ENCODE measurements at places on chromosomes 5 and 9.

DNA sequence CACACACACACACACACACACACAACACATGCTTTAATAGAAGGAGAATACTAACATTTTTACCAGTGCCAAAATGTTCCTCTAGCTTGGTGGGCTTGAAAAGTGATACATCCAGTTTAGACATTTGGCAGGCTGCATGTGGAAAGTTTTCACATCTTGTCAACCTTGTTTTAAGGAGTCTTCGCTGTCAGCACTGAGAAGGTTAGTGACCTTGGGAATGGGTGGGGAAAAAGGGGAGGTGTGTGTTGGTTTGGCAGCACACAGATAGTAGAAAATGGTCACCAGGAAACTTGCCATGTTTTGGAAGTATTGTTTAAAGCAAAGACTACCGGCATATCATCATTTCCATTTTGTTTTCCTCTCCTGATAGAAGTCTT, 346.5 kb upstream of the ADAMTSL1 start:
- no peak for DNase-seq

DNA sequence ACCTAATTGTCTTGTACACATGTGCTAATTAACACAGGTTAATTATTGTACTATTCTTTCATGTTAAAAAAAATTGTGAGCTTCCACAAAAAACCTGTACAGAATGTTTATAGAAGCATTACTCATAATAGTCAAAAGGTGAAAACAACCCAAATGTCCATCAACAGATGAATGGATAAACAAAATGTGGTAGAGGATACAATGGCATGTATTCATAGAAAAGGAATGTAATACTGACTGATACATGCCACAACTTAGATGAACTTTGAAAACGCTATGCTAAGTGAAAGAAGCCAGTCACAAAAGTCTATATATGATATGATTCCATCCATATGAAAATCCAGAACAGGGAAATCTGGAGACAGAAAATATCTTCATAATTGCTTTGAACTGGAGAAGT, 25.6 kb downstream of the RRAGA start:
- DNase-seq = no peak

DNA sequence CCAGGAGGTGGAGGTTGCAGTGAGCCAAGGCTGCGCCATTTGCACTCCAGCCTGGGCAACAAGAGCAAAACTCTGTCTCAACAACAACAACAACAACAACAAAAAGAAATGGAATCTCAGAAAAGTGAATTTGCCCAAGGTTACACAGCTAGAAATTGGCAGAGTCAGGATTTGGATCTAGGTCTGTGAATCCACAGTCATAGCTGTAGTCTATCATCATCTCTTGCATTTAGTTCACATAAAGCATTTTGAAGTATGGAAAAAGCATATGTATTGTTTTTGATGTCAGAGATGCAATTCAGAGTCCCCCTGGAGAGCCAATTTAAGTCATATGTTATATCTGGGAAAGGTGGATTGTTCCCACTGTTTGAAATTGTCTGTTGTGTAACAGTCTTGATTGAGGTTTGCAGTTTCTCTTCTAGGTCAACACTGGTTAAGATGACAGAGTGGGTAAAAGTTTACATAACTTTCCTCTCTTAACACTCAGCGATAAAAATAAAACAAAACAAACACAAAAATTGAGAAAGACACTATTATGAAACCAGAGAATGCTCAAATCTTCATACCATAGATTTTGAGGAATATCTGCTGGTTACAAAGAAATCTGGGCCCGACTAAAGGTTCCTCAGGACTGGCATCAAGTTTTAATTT, 21.5 kb upstream of the GPR21 start:
- DNase-seq = no peak

GRCh38 chr9:124834591-124834990, 18.7 kb upstream of the WDR38 start:
- DNase-seq = no peak

DNA sequence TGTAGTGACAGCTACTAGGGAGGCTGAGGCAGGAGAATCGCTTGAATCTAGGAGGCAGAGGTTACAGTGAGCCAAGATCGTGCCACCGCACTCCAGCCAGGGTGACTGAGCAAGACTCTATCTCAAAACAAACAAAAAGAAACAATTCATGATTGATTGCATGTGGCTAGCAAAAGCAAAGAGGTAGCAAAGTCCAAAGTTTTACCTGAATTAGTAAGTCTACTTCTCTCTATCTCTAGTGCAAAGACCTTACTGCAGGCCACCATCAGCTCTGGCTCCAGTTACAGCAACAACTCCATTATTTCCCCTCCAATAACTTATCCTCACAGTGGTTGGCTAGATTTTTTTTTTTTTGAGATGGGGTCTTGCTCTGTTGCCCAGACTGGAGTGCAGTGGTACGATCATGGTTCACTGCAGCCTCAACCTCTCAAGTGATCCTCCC, 6.2 kb upstream of the SAR1B start:
- no peak for DNase-seq

DNA sequence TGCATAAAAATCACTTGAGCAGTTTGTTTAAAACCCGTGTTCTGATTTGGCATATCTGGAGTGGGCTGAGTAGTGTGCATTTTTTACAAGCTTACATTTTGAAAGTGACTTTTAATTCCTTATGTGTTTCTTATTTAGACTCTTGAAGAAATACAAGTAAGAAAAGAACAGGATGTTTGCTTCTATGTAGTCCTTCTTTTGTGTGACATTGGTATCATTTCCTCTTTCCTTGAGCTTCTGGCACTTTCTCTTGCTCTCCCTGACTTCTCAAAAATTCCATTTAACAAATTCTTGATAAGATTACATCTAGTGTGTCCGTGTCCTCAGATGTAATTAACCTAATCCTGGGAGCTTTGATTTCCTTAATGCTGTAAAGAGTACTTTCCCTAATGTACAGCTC, 12.5 kb downstream of the GARNL3 start:
- no peak for DNase-seq

GRCh38 chr5:63154476-63155309, 576.1 kb downstream of the LRRC70 start:
- no peak for DNase-seq

DNA sequence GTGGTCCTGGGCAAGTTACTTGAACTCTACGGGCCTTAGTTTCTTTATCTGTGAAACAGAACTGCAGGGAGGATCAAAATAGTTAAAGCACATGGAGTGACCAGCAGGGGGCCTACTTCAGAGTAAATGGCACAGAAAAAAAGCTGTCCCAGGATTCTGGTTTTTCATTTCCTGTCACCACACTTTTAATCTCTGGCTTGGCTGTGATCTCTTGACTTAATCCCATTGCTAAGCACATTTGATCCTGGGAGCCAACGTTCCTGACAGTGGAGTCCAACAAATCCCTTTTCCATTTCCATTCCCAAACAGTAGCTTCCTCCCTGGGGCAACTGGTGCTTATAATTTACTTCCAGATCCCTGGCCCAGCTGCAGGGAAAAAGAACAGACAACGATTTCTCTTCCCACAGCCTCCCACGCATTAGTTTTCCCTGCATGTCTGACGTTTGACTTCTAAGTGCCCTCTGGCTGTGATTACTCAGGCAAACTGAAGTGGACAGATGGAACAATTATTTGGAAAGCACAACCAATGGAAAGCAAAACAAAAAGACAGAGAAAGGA, 136.5 kb upstream of the STK32A start:
- no peak for DNase-seq

DNA sequence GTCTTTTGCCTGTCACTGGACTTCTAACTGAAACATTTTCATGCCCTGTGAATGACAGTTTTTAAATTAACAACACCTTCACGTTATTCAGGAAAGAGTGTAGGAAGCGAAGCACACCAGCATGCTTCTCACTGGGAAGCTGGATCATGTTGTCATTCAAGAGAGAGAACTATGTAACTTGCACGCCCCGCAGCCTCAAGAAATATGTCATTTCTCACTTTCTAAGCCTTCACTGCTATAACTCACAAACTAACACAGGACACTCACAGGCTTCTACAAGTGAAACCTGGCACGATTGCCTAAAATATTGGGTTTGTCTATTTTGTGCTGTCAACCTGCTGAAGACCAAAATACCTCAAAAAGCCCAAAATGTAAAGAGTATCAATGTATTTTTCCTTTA, 466.3 kb downstream of the EFNA5 start:
- no peak for DNase-seq

GRCh38 chr5:99010294-99010693, 81.5 kb upstream of the CHD1 start:
- DNase-seq = no peak
